ENCODE measurements at places on chromosomes 2 and 18. TPM values are rescaled to one million over a fixed set of nuclear protein-coding genes. Genes with fewer than 3 reads are reported as not detected.

Gene KIAA2012
- 0.60 TPM for total RNA-seq

- H3K27me3 ChIP-seq, result no peaks in the 10 kb centered on the region
- no peak overlapping the region for H3K4me3 ChIP-seq
- H3K36me3 ChIP-seq, result no peaks in the 10 kb centered on the region
- H3K4me1 ChIP-seq, result no peaks in the 10 kb centered on the region
Observed at GRCh38 chr2:31067259-31067658, 71.0 kb downstream of the GALNT14 start.

Gene PLCL1
- total RNA-seq, result 10.5 TPM

- DNase-seq, result no peak
- H3K27ac ChIP-seq, result no peak overlapping the region
Observed at GRCh38 chr2:134454931-134455330, 201.1 kb downstream of the MGAT5 start.

All from ovary (tissue), 10 donors.